ENCODE measurements at places on chromosomes 11 and 22.

DNA sequence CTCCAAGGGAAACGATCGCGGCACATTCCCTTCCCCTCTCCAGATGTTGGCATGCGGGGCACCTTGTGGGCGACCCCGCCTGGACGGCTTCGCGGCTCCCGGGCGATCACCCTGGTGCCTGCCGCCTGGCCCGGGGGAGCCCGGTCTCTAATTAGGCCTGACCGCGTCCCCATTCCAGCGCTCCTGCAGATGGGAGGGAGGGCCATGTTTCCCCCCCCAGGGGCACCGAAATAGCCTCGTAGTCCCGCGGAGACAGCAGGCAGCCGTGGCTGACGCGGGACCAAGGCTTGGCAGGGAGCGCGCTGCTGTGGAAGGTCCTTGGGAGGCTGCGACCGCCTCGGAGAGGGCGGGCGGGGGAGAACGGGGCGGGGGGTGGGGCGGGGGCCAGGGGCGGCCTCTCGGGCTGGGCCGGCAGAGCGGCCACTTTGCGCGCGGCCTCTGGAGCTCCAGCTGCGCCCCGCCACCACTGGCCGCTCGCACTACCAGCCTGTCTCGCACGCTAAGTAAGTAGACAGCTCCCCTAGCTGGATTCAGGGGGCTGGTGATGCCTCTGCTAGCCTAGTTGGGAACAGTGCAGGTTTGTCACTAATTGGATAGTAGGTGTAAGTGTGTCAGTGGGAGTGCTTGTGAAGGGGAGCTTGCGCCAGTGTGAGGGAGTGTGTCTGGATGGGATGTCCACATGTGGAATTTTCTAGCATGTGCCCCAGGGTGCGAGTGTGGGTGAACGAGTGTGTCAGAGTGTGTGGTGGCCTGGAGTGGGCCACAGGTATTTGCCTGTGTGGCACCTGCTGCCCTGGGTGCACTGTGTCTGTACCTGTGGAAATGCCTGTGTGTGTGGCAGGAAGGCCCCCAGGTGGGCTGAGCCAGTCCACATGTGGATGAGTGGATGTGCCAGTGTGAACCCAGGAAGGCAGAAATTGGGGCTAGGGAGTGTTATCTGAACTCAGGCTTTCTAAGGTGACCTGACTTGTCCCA, at the start of gene INSC:
TSS of gene INSC (plus strand) at position 423 of the 975 bp plus-strand sequence. CDS start 34,252 bp downstream, outside the sequence.
- DNase-seq: no peak

DNA sequence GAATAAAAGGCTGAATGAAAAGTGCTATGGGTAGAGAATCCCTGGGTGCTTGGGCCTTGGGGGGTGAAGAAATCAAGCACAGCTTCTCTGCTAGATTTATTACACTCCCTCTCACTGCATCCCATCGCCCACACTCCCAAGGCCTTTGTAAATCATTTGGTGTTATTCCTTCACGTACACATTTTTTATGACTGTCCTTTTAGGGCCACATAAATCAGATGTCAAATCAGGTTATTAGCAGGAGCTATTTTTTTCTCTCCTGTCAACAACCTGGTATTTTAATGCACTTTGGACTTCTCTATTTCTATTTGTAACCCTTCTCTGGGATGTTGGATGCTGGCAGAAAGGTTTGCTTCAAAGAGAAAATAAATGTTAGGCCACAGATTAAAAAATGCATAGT, 408.8 kb downstream of the INSC start:
- no peak for DNase-seq

DNA sequence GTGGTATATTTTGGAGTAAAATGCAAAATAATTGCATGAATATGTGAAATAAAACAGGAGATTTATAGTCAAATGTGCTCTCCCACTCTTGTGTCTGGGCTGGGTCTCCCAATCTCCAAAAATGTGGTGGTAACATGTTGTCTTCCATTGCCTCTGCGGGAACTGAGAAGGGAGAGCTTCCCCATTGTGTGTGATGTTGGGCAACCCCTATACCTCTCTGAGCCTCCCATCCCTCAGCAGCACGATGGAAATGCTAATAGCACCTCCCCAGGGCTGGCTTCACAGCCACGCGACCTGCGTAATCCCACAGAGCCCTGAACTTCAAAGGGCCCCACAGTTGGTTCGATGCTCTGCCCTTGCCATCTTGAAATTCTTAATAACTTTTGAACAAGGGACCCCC, 72.0 kb downstream of the TP53I11 start:
- no peak for DNase-seq

- no peak for DNase-seq
Observed at GRCh38 chr11:66727282-66728037, 1.6 kb downstream of the SPTBN2 start.

GRCh38 chr11:18490319-18490718, 34.7 kb downstream of the LDHAL6A start:
- no peak for DNase-seq

- DNase-seq: no peak
Observed at GRCh38 chr11:34650528-34650927, 29.6 kb downstream of the EHF start.

DNA sequence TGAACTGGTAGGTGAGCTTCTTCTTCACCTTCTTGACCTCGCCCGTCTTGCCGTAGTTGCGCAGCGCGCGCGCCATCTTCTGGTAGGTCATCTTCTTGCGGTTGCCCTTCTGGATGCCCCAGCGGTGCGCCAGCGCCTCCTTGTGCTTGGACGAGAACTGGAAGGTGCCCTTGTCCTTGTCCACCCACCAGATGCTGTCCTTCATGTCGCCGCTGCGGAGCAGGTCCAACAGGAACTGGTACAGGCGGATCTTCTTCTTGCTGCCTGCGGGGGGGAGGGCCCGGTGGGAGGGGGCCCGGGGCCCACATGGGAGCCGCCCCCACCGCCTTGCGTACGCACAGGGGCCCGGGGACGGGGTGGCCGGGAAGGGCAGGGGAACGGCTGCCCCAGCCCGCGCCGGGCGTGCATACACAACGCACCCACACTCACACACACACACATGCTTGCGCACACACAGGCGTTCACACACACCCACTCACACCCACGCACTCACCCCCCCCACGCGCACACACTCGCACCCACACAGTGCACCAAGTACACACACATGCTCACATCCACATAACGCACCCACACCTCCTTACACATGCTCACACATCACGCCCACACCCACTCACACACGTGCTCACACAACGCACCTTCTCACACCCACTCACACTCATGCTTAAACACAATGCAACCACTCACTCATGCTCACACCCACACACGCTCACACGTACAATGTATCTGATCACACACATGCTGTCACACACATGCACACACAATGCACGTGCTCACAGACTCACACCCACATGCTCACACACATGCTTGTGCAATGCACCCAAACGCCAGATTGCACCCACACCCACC, 3.0 kb upstream of the MYBPC3 start:
- DNase-seq: peak; percentile 63

- no peak for DNase-seq
Observed at GRCh38 chr11:101126551-101127196, 2.9 kb downstream of the PGR start.

- no peak for DNase-seq
Observed at GRCh38 chr22:23401111-23401909, 178.8 kb downstream of the IGLL1 start.

DNA sequence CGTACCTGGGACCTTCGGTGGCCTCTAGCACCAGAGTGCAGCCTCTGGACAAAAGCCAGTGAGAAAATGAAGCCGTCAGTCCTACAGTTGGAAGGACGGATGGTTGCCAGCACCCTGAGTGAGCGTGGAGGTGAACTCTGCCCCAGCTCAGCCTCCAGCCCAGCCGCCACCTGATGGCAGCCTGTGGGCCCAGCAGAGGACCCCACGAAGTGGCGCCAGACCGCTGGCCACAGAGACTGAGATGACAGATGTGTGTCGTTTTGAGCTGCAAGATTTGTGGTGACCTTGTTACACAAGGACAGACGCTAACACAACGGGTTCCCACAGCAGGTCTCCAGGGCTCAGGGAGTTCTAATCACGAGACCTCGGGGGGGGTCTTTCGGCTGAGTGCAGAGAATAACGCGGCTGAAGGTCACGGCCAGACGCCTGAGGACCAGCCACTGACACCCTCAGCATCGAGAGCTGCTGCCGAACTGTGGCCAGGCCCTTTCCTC, 75.0 kb downstream of the BRD1 start:
- no peak for DNase-seq

DNA sequence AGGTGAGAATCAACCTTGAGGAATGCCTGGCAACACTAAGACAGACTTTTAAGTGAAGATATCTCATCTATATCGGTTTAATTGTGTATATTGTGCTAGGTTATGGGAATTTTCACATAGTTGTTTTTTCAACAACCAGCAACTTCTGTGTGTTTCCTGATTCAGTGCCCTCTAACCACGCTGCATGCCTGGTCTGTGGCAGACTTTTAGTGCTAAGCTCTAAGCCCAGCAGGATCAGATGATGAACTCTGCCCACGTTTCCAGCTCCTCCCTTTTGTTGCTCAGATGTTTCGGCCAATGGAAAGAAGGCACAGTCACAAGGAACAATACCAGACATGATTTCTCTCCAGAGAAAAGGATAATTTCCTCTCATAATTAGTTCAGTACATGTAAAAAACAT, 1.4 kb upstream of the VWA5A start:
- no peak for DNase-seq

DNA sequence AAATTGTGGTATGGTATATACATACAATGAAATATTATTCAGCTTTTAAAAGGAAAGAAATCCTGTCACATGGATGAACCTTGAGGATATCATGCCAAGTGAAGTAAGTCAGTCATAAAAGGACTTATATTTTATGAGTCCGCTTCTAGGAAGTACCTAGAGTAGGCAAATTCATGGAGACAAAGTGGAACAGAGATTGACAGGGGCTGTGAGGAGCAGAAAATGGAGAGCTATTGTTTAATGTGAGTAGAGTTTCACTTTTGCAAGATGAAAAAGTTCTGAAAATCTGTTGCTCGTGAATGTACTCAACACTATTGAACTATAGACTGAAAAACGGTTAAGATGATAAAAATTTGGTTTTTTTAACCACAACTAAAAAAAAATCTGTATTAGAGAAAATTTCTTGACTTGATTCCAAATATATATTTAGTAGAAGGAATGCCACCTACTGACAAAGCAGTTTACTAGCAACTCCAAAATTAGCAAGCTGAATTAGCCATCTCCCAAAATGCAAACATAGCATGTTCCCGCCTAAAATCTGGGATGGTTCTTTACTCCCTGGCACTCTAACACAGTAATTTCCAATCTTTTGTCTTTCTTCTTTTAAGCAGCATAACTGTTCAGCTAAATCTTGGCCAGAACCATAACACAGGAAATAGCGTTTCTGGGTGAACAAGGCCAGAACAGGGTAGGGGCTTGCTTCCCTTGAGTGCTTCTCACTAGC, 1.5 kb downstream of the UFD1 start:
- DNase-seq: no peak

GRCh38 chr22:27842669-27843431, 41.3 kb upstream of the MN1 start:
- DNase-seq: no peak

GRCh38 chr11:69947059-69947792, 128.0 kb upstream of the FGF3 start:
- no peak for DNase-seq

DNA sequence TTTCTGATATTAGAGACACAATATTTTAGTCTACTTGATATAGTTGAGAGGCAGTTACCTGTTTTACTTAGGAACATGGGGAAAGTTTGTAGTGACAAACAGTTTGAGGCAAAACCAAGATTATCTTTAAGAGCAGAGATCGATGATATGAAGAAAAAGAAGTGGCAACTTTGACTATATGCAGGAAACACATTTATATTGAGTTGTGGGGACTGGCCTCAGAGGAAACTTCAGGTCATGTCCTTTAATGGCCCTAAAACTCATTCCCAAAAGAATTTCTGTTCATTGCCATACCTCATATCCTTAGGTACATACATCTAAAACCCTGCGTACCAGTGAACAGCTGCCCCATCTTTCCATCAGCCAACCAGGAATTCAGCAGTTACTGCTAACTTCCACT, 4.5 kb downstream of the HBG1 start:
- DNase-seq: no peak

- DNase-seq: no peak
Observed at GRCh38 chr22:48320683-48321451, 1506.8 kb downstream of the BRD1 start.

GRCh38 chr11:58617976-58618557, 4.4 kb upstream of the CNTF start:
- DNase-seq: no peak

GRCh38 chr22:39250131-39250530, 5.3 kb upstream of the PDGFB start:
- DNase-seq: no peak

DNA sequence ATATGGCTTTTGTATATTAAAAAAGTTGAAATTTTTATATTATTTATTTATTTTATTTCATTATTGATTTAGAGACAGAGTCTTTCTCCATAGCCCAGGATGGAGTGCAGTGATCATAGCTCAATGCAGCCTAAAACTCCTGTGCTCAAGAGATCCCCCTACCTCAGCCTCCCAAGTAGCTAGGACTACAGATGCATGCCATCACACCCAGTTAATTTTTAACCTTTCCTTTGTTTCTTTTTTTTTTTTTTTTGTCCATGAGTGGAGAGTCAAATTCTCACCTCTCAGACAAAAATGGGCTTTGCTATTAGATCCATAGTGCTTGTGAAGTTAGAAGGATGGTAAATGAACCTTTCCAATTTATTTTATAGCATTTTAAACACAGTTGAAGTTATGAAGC, 182.5 kb downstream of the SOX6 start:
- no peak for DNase-seq

GRCh38 chr11:44960200-44960845, 9.6 kb upstream of the TP53I11 start:
- DNase-seq: no peak

- no peak for DNase-seq
Observed at GRCh38 chr11:101441747-101442146, 142.1 kb downstream of the TRPC6 start.

GRCh38 chr11:94150056-94150455, 21.4 kb downstream of the PANX1 start:
- DNase-seq: no peak

DNA sequence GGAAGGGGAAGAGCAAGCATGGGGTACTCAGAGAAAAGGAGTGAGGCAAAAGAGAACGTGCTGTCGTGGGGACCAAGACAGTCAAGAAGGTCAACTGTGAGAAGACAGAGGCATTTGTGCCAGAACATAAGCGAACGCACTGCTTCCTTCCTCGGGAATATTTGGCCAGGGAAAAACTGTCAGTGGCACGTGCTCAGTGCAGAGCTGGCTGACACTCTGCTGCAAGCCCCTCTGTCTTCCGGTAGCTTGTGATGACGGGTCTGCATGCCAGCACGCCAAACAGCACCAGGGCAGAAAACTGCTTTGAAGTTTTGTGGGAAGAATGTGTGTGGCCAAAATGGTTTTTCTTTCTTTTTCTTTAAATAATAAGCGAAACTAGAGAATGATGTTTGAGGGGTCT, 60.6 kb downstream of the SMCO4 start:
- no peak for DNase-seq

GRCh38 chr11:67384851-67385366, 6.9 kb upstream of the RAD9A start:
- no peak for DNase-seq

DNA sequence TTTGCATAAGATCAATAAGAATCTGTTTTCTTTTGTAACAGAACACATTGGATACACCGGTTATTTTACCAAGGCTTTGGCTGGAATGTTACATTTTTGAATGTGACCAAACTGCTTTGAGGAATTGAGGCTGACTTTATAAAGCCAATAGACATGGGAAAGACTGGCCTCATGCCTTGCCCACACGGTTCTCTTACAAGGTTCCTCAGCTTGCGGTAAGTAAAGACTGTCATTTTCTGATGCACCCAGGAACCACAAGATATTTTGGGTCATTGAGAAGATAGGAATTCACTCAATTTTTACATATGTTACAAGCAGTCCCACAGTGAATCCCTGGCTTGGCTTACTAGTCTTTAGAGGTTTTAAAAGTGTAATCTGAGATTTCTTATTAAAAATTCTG, 23.9 kb downstream of the OR10A6 start:
- no peak for DNase-seq

All from pulmonary artery endothelial cell (primary cell).